ENCODE measurements at places on chromosomes 7 and 10.

GRCh38 chr10:71981876-71982230 is 17.7 kb downstream of the CHST3 start:
- no peak for DNase-seq

GRCh38 chr7:120876922-120877321 is 19.0 kb upstream of the TSPAN12 start:
- DNase-seq: no peak

DNA sequence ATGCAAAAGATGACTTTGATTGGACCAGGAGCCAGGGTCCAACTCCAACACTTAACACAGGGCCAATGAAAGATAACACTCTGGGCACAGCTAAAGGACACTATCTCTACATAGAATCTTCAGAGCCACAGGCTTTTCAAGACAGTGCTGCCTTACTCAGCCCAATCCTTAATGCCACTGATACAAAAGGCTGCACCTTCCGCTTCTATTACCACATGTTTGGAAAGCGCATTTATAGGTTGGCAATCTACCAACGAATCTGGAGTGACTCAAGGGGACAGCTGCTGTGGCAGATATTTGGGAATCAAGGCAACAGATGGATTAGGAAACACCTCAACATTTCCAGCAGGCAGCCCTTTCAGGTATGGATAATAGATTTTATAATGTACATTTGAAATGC is 160.7 kb downstream of the MALRD1 start:
- no peak for DNase-seq

GRCh38 chr7:74193054-74193453 is 16.8 kb upstream of the LAT2 start:
- no peak for DNase-seq

GRCh38 chr10:15140698-15141097 is 27.8 kb downstream of the NMT2 start:
- no peak for DNase-seq

DNA sequence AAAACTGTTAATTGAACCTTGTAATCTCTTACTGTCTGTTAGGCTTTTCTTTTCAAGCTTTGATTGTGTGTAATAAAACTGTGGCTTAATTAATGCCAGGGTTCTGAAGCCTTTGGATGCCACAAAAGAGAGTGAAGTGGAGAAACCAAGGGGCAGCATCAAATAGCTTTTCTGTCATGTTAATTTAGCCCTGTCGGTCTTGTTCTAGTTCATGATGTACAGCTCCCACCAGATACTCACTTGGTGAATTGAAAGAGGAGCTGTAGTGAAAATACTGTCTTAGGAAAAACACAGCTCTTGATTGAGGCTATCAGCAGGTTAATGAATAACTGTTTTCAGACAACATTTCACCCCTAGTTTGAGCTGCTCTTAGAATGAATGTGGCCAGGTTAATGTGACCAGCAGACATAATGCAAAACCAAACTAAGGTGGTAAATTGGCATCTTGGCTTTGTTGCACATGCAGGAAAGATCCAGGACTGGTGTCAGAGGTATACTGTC is 94.2 kb downstream of the POLL start:
- no peak for DNase-seq

DNA sequence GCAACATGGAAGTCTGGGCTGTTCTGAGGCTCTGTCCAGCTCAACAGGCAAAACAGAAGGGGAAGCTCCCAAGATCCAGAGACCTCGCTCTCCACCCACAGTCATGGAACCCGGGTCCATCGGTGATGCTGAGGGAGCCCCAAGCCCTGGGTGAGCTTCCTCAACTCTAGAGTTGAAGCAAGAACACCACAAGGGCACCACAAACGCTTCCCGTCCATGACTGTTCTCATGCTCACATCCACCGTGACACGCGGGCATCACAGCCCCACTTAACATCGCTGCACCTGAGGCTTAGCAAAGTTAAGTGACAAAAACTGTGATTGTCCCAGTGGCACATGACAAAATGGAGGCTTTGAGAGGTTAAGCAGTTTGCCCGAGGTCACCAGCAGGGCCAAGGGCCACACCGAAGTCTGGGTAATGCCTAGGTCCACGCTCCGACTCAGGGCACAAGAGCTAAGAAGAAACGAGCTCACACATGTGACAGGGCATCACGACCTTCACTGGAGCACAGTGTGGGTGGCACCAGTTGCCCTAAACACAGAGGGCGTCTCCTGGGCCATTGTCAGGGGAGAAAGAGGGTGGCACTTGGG is 110.6 kb downstream of the OAT start:
- DNase-seq: no peak

DNA sequence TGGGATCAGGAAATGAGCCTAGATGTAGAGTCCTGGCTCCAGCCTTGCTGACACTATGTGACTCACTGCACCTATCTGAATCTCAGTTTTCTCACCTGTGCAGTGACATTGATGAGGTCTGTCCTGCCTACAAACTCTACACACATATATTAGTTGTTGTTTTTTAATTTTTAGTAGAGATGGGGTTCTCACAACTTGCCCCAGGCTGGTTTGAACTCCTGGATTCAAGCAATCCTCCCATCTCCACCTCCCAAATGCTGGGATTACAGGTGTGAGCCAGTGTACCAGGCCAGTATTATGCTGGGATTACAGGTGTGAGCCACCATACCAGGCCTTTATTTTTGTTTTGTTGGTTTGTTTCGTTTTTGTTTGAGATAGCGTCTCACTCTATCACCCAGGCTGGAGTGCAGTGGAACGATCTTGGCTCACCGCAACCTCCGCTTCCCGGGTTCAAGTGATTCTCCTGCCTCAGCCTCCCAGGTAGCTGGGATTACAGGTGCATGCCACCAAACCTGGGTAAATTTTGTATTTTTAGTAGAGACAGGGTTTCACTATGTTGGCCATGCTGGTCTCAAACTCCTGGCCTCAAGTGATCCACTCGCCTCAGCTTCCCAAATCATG is 11.8 kb upstream of the DDIT4 start:
- DNase-seq: no peak

GRCh38 chr10:127302343-127302742 is 106.0 kb upstream of the INSYN2A start:
- DNase-seq: no peak

- no peak for DNase-seq
Measured at GRCh38 chr10:88886557-88886956, 6.5 kb downstream of the STAMBPL1 start.

DNA sequence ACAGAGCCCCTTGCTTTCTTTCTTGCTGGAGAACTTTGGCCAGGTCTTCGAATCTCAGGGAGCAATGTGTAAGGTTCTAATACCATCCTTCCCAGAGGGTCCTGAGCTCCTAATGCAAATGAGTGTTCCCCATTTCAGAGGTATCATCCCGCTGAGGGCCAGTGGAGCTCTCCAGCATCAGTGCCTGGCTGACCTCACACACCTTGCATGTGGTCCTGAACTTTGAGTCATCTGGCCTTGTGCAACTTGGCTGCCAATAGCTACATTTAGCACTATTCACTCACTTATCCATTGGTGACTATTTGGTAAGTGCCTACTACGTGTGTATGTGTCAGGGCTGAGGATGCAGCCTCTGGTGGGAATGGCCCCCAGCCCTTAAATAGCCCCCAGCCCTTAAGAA is 48.4 kb upstream of the HABP2 start:
- no peak for DNase-seq

GRCh38 chr7:50978633-50979215 is 196.0 kb upstream of the GRB10 start:
- DNase-seq: no peak

GRCh38 chr7:108203537-108203936 is 73.4 kb upstream of the LAMB4 start:
- DNase-seq: no peak

DNA sequence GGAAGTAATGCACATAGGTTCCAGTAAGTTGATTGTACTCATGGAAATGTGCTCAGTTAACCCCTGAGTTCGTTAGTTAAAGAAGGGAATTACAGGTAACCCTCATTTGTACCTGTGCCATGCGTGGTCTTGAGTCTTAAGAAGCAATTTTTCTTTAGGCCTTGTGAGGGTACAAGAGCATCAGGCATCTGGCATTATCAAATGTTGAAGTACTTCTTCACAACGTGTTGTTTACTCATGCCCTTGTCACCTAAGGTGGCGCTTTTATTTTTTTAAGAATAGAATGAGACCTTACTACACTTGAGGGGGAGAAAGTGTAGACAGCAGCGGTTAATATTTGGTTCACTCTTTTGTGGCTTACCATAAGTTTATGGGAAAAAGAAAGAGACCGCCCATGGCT is 167.1 kb downstream of the VTI1A start:
- no peak for DNase-seq

DNA sequence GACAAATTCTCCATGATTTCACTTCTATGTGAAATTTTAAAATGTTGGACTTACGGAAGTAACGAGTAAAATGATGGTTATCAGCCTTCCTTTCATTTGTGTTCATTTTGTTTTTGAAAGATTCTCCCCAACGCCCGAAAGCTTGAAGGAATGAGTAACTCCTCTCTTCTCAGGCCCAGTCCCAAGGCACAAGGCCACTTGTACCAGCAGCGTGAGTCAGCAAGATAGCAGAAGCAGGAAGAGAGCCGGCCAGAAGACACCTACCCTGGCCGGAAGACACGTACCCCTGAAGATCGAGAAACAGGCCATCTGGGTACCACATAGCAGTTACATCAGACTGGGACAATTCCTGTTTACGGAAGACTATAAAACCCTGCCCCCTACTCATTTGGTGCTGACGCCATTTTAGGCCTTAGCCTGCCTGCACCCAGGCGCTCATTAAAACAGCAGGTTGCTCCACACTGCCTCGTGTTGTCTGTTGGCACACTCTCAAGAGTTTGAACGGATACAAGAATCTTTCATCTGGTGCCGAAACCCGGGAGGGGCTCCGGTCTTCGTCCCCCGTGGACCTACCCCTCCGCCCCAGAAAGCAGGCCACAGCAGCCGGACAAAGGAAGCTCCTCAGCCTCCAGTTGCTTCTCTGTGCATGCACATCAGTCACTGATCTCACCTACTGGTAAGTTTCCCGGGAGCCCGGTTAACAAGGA is 60.4 kb downstream of the LRRC17 start:
- no peak for DNase-seq

GRCh38 chr10:97548828-97549455 is 23.6 kb upstream of the ANKRD2 start:
- no peak for DNase-seq

GRCh38 chr7:155884225-155885166 is 72.2 kb upstream of the SHH start:
- DNase-seq: no peak

- no peak for DNase-seq
Measured at GRCh38 chr7:2638224-2638991, 6.6 kb downstream of the TTYH3 start.

DNA sequence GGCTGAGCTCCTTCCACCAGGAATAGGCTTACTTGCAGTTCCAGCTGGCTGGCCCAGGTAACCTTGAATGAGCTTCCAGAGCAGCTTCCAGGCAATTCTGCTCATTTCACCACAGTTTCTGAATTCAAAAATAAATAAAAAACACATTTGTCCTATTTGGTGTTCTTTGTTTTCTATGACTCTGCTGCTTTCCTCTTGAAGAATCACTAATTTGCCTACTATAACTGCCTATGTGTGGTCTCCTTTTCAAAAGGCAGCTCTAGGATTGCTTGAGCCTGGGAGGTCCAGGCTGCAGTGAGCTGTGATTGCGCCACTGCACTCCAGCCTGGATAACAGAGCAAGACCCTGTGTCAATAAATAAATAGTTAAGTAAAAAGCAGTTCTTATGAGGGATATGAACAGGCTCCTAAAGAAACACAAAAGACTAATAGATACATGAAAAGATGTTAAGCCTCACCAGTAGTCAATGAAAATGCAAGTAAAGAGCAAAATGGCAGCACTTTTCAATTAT is 19.5 kb upstream of the TNPO3 start:
- DNase-seq: no peak

- no peak for DNase-seq
Measured at GRCh38 chr7:99171731-99172130, 27.8 kb upstream of the SMURF1 start.

DNA sequence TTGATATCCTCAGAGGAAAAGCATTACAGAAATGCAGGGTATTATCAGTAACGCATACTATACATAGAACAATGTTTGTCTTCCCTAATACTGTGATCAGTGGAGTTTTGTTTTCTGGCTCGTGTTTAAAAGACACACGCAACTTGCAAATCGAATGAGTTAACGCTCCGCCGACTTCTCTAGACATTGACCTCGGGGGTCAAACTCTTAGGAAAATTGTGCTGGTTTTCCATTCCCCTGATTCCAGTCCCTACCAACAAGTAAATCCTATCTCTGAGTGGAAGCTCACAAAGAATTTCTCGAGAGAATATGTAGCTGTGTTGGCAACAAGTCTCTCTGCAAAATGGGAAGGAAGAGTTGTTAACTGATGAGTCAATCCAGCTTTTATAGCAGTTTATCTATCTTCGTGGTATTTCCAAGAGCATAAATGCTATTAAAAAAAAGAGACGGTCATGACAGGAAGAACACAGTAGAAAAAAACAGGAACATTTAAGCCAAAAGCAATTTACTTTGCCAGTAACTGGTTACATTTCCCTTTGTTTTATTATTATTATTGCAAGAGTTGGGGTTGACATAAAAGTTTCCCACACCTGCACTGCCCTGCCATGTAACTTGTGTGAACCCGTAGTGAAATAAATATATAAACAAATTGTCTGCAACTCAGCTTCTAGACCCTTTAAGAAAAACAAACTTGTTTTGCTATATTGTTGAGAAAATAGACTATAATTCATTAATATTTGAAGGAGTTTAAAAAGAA is 144.4 kb downstream of the ARID5B start:
- no peak for DNase-seq

DNA sequence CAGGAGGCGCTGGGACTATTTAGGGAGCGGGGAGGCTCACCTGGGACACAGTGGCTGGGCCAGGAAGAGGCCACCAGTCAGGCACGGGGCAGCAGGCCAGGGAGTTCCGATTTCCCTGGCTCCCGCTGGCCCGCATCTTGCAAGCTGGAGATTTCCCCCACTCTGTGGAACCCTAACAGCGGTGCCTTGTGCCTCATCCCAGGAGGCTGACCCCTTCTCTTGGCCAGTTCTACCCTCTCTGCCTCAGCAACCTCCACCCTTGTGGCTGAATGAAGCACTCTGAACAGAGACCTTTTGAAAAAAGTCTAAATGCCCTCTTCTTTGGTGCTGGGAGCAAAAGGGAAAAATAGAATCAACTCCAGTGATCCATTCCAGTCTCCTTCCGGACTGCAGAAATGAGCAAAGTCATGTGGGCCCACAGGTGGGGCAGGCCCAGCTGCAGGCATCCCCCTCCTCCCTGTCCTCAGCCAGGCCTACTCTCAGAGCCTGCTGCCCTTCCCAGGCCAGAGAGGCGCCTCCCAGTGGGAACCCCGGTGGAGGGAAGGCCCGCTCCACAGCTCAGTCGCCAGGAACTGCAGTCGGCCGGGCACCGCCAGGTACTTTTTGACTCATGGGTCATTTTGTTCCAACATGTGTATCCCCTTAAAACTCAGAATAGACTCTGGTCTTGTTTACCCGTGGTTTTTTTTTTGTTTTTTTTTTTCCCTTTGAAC is 155.5 kb downstream of the ZNF248 start:
- no peak for DNase-seq

GRCh38 chr10:120606051-120606764 is 149.2 kb downstream of the PLPP4 start:
- no peak for DNase-seq
